Caudate nucleus (tissue), 63 donors: ENCODE measurements at places on chromosomes 7 and 10.

- no peak for DNase-seq
Observed at GRCh38 chr10:70354556-70354955, 27.9 kb downstream of the LRRC20 start.

DNA sequence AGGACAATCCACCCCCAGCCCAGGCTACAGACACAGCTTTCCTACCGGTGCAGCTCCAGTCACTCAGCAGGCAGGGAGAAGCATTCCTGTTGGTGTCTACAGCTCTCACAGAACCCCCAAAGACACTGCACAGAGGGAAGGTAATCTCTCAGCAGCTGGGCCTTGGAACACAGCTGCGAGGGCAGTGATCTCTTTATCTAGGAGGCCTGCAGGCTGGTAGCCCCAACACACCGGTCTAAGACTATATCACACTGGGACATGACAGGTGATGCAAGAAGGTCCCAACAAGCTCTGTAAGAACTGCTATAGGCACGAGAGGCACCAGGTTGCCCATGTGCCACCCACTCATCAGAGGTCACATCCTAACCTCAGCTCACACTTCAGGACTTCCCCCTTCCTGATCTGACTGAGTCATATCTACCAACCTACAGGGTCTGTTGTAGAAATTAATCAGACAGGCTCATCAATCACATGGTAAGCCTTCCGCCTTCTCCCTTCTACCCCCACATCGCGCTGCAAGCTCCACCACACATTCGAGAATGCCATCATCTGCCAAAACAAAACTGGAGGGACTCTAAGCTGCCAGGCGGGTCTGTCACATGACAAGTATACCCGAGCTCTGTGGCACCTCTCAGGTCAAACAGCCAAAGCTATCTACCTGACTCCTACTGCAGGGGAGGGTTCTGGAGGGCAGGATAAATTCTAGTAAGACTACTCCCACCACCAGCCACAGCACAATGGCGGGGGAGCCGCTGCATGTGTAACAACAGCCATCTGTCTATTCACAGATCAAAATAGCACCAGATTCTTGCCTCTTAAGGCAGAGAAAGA lies 26.1 kb downstream of the FAM53B start:
- peak; percentile 75 for DNase-seq

- DNase-seq: no peak
Observed at GRCh38 chr10:44696496-44696895, 214.6 kb upstream of the TMEM72 start.

GRCh38 chr10:46012746-46013145 lies 17.7 kb downstream of the NCOA4 start:
- no peak for DNase-seq

- DNase-seq: peak; percentile 96
Observed at GRCh38 chr7:73721377-73721817, 1.9 kb upstream of the STX1A start.

GRCh38 chr7:100720671-100721504 lies 620 bp downstream of the EPO start:
- DNase-seq: no peak

DNA sequence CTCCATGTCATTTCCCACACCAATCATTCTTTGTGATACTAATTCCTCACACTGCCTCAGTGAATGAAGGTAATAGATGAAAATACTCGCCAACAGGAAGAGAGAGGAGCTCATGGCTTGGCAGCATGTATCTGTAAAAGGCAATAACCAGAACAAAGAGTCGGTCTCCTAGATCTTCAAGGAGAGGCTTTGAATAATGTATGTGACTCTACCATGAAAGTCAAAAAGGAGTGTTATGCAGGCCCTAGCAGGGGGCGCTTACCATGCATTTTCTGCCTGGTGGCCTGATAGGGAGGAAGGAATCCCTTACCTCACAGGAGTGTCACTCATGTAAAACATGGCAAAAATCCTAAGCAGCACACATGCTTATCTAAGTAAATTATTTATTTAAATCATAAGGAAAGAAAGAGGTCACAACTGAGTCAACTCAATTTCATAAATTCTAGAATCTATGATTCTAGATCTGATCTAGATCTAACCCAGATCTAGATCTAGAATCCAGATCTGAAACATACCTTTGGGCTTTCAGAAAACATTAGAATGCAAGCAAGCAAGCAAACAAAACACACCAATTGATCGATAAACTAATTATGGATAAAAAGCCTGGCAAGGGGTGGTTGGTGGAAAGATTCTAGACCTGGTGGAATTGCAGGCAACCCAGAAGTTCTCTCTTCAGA lies 226.3 kb upstream of the KLF6 start:
- DNase-seq: no peak

DNA sequence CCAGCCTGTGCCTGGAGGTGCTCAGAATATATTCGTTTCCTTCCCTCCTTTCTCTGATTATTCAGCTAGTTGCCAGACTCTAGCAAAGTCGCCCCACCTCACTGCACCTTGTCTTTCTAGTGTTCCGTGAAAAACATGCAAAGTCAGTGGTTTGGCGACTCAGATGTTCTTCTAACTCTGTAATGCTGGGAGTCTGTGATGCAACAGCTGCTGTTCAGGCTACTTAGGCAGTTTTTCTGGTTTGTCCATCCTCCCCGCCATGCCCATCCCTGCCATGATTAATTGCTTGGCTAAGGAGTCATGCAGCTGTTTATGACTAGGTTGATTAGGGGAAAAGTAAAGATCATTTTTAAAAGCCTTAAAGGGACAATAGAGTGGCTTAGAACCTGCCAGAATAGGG lies 99.4 kb downstream of the MTPN start:
- no peak for DNase-seq

GRCh38 chr7:138477581-138477980 lies 17.5 kb downstream of the TRIM24 start:
- no peak for DNase-seq

DNA sequence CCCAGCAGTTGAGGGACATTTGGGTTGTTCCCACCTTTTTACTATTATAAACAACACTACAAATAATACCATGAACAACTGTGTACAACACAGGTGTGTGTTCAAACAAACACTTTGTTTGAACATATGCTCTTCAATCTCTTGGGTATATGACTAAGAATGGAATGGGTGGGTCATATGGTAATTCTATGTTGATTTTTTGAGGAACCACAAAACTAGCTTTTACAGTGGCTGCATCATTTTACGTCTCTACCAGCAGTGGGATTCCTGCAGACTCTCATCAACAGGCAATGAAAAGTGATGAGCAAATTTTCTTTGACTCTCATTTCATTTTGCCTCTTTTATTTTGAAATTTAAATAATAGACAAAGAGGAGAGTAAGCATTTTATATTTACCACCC lies 116.9 kb upstream of the KLF14 start:
- no peak for DNase-seq

DNA sequence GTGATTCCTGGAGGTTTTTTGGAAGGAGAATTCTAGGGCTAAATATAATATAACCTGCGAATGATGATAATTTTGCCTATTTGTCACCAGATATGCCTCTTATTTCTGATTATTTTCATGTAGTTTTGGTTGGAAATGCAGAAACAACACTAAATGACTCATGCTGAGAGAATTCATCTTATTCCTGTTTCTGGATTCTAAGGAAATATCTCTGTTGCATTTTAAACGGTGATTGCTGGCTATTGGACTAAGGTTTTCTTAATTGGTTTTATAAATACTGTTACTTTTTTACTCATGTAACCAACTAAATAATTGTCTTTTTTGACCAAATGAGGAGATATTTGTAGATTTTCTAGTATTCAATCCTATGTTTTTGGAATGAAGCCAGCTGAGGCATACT lies 204.9 kb upstream of the NPSR1 start:
- no peak for DNase-seq

DNA sequence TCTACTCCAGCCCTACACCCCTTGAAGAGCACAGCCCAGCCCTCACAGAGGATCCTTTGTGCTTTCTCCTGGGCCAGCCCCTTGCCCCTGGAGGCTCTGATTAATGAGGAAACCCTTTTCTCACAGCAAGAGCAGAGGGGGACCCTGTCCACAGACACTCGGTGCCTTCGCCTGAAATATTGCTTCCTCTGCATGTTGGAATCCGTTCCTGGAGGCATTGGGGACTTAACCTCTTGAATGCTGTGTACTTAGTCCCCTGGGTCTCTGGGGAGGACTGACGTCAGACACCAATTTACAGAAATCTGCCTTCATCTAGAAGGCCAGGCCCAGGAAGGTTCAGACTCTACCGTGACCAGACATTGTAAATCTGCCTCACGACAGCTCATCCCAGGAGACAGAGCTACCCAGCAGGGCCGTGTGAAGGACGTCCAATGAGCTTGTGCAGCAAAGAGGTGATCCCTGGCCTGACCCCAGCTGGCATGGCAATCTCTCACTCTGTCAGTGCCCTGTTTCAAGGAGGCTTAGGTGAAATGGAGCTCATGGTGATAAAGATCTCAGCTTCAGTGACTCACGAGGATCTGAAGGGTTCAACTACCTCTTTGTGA lies 8.1 kb upstream of the TMEM72 start:
- no peak for DNase-seq

- no peak for DNase-seq
Observed at GRCh38 chr10:79046741-79047583, 21.8 kb upstream of the ZMIZ1 start.

DNA sequence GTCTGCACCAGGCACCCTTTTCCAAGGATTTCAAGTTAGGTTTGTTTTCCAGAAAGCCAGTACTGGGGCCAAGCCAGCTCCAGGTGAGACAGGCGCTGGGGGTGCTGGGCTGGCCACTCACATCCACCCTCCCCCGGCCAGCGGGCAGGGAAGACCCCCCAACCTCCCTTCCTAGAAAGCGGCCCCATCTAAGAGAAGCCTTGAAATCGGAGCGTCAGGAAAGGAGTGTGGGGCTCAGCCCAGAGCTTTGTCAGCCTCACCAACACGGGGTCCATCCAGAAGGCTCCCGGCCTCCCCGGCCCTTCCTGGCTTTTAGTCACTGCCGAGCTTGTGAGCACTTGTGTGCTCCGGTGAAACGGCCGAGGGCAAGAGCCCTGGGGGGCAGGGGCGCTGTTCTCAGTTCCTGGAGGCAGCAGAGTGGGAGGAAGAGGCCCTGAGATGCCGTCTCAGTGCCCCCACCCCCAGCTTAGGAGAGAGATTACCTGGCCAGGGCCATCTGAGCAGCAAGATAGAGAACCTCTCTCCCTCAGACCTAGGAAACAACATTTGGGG lies 39.6 kb downstream of the PDGFA start:
- DNase-seq: no peak

DNA sequence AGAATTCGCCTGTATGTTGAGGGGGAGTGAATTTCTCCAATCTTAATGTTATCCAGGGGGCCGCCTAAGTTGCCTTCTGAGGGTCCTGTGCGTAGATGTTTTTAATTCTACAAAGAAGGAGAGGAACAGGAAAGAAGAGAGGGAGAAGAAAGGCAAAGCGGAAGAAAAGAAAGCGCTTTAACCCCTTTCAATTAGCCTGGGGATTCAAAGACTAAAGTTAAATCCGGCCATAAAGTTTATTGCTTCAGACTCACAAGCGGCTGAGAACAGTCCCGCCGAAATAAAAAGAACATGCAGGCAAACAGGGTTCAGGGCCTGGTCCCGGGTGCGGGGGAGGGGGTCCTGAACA lies 4.5 kb downstream of the HOXA5 start:
- DNase-seq: no peak

DNA sequence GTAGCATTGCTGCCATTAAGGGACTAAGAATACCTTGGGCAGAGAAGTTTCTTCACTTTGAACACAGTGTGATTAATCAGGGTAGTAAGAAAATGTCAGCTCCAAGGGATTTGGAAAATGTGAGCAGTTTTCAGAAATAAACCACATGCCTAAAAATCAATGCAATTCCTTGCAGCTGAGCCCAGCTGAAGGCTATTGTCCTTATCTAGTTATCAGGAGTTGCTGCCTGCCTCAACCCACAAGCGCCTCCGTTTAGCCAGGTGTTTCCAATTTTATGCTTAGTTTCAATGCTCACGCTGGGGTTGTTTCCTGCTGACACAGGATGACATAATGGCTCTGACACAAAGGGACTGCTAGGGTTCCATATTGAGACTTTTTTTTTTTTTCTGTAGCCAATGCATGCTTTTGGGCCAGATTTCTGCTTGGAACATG lies 132.3 kb upstream of the ANK3 start:
- DNase-seq: no peak

DNA sequence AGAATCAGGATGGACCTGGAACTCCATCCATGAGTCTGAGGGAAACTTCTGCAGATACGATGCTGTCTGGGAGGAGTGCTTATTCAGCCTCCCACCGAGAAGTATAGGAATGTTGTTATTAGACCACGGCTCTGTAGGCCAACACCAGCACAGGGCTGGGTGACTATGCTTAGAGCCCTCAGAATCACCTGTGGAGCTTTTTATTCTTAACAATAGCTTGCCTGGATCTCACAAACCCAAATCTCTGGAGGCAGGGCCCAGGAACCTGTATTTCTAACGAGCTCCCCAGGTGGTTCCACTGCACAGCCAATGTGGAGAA lies 55.6 kb upstream of the ARID5B start:
- no peak for DNase-seq

DNA sequence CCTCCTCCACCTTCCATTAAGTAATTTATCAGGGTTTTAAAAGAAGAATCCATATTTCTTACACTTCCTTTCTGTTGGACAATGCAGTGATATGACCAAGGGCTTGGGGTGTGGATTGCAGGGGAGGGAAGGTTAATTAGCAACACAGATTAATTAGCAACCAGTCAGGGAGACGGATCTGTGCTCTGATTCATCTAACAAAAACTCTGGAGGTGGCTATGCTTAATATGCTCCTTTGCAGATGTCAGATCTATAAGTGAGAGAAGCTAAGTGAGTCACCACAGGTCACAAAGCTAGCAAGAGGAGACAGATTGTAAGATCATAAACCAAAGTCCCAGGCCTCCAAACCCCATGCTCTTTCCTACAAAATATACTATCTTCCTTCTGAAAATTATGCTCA lies 178.8 kb upstream of the ITGB1 start:
- DNase-seq: peak; percentile 66

GRCh38 chr7:86947929-86948328 lies 111.5 kb downstream of the ELAPOR2 start:
- DNase-seq: no peak

GRCh38 chr10:97629289-97629688 lies 4.0 kb downstream of the MORN4 start:
- no peak for DNase-seq

DNA sequence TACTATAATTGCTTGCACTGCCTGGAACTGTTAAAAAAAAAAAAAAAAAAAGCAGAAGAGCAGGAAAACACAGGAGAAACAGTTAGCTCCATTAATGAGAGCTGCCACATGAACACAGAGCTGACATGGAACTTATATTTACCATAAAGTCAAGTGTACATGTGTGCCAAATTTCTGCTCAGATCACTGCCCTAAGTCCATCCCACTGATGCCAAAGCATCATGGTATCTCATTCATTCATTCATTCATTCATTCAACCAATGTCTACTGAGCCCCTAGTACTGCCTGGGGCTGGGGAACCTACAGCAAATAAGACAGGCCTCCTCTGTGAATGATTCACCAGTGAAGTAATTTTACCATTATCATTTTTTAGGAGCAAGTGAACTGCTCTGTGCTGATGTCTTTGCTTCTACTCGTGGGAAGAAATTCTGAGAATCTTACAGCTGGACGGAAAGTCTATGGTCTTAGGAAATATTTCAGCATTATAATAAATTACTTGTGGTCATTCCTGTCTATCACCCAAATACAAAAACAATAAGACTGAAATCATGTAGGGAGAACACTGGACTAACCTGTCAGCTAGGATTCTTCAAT lies 58.8 kb upstream of the ABLIM1 start:
- no peak for DNase-seq

GRCh38 chr7:99399597-99399996 lies 8.8 kb downstream of the PDAP1 start:
- DNase-seq: no peak
